Stimulated activated CD4-positive, alpha-beta T cell treated with anti-CD3 and anti-CD28 coated beads, Interleukin-1b, Interleukin-23, amount 100 ng/mL, for 24 hours (primary cell): ENCODE measurements at places on chromosomes 12 and 14.
A peak's percentile ranks its signal among the peaks of the same experiment; 100 is the strongest.

DNA sequence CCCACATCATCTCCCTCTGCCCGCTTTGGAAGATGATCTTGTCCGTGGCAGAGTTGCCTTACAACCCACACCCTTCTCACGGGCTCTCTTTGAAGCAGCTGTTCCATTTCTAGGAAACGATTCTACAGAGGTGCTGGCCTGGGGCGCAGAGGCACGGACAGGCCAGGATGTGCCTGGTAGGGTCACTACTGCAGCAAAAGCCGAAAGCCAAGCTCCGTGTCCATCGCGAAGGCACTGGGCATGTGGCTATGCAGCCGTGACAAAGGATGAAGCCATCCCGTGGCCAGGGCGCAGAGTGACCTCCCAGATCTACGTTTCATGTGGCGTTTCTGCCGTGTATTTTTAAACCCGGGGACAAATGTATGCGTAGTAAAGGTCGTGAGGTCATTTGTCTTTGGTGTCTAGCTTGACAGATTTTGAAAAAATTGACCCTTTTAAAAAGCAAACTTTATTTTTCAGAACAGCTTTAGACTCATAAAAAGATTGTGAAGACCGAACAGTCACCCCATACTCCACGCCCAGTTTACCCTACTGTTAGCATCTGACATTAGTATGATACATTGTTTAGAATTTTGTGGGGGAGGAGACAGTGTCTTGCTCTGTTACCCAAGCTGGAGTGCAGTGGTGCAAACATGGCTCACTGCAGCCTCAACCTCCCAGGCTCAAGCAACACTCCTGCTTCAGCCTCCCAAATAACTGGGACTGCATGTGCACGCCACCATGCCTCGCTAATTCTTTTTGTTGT is 40.4 kb upstream of the NCOR2 start:
- DNase-seq = no peak

- no peak for DNase-seq
Measured at GRCh38 chr12:42284157-42284556, 41.7 kb downstream of the ZCRB1 start.

DNA sequence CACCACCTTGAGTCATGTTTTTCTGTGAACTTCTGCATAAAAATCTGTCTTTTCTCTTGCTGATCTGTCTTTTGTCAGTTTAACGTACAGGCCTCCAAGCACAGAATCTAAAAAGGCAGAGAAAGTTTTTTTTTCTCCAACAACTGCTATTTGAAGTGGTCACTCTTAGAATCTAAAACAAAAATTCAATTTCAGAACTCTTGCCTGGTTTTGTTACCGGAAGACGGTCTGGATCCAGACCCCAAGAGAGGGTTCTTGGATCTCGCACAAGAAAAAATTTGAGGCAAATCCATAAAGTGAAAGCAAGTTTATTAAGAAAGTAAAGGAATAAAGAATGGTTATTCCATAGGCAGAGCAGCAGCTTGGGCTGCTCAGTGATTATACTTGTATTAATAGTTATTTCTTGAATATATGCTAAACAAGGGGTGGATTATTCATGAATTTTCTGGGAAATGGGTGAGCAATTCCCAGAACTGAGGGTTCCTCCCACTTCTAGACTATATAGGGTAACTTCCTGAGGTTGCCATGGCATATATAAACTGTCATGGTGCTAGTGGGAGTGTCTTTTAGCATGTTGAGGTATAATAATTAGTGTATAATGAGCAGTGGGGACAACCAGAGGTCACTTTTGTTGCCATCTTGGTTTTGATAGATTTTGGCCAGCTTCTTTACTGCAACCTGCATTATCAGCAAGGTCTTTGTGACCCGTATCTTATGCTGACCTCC is 150.0 kb upstream of the PLEKHA5 start:
- no peak for DNase-seq

DNA sequence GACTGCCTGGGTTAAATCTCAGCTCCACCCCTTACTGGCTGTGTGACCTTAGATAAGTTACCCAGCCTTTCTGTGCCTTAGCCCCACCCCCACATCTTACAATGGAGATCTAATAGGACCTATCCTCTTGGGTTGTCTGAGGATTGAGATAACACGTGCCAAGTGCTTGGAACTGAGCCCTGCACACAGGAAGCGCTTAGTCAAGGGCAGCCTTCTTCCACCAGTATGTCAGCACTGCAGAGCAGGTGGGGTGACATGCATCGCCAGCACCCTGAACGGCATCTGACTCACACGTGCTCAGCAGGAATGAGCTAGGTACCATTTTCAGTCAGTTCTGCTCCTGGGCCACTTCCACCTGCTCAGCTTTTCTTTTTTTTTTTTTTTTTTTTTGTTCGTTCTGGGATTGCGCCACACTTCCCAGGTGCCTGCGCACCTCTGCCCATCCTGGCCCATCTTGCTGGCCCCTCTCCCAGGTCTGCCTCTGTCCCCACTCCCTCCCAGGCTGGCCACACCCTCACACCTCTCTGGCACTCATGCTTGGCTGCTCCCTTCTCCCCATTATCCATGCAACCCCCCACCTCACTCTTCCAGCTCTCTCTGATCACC is 19.6 kb downstream of the LGMN start:
- no peak for DNase-seq

DNA sequence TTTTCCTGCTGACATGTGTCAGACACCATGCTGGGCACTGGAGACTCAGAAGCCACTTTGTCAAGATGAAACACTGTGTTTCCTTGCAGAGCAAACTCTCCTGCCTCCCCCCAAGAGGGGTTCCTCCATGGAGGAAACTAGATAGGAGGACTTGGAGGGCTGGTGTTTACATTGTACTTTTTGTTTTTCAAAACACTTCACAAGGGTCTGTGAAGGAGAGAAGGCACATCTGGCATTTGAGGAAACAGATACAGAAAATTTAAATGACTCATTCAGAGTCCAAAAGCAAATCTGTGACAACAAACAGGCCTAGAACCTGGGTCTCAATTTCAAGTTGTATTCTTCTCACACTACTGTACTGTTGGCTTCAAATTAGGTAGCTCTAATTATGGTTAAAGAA is 6.7 kb upstream of the CDKL1 start:
- DNase-seq = no peak

GRCh38 chr12:106136263-106136662 is 2.5 kb downstream of the NUAK1 start:
- peak; percentile 62 for DNase-seq

DNA sequence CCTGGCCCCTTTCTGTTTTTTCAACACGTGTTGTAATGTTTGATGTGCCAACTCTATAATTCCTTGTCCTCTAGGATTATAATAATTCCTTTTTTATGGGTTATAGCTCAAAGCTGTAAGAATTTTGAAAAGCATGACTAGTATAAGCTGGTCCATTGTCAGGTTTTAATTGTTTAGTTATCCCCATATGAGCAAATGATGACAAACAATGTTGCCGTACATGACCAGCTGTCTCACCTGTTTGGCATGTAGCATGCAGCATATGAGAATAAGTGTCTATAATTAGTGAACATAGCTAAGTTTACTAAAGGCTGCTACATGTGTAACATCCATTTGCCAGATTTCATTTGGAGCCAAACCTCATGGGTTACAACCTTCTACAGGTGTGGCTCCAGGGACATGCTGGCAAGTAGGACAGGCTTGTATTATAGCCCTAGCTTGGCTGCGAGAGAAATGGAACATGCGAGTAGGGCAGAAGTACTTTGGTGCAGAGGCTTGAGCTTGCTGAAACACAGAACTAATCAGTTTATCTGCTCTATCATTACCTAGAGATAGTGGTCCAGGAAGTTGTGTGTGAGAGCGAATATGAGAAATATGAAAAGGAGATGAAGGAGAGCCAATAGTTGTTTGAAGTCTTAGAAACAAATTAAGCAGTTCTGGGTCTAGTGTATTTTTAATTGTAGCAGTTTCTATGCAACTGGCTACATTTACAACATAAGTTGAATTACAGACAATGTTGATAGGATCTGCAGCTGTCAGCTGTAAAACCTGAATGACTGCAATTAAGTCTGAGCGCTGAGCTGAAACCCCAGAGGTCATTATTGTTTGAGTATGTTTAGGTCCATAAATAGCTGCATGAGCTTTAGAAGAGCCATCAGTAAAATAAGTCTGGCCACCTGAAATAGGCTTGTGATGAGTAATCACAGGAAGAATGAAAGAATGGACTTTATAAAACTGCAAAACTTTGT is 22.6 kb upstream of the MAPKAPK5 start:
- DNase-seq = no peak

GRCh38 chr14:80110721-80111120 is 100.6 kb downstream of the DIO2 start:
- DNase-seq = no peak

- no peak for DNase-seq
Measured at GRCh38 chr12:67541625-67541991, 106.9 kb upstream of the DYRK2 start.

GRCh38 chr12:96425321-96425720 is 25.1 kb upstream of the CDK17 start:
- DNase-seq = no peak

GRCh38 chr12:63098851-63099250 is 52.1 kb downstream of the AVPR1A start:
- DNase-seq = no peak

GRCh38 chr12:124386059-124386458 is 91.2 kb downstream of the RFLNA start:
- DNase-seq = no peak

DNA sequence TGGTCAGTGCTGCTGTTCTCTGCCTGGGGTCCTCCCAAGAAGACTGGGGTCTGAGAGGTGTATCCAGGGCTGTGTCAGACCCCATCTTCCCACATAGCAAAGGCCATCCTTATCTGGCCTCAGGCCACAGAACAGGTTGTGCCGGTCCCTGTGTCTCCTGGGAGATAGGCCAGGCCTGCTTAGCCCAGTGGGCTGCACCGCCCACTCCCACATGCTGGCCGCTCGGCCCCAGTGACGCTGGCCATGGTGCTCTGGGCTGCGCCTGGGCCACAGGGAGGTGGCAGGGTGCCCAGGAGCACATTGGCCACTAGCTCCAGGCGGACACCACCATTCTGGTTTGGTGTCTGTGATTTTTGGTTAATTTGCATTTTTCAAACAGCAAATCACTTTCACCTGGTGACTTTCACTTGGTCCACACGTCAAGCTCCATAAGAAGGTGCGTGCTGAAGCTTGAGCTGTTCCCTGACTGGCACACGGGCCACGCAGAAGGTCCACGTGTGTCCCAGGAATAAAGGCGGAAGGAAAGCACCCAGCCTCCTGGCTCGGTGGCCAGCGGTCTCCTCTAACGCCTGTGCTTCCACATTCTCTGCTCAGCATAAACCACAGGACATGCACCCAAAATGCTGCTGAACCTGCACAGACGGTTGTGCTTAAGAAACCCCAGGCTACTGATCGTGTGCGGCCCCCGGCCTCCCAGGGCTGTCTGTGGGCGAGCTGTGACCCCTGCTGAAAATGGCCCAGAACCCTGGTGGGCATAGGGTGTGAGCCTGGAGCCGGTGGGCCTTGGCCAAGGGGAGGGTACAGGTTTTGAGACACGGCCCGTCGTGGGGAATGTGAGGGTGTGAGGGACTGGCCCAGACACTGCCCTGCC is 4.6 kb downstream of the FBRSL1 start:
- no peak for DNase-seq

GRCh38 chr14:36553656-36554260 is 28.7 kb downstream of the NKX2-8 start:
- no peak for DNase-seq

DNA sequence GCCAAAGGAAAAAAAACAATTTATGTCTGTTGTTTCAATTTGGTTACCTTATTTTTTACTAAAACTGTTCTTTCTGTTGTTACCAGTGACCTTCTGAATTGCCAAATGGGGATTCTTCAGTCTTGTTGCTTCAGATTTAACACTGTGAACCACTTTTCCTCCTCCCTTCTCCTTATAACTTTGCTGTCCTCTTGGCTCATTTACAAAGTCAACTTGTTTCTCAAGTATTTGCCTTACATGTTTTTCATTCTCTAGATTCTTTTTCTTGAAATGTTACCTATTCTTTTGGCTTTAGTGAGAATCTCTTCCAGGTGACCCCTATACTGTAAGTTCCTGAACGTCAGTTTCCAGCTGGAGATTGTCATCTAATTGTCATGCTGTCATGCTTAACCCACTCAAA is 19.4 kb downstream of the FUT8 start:
- DNase-seq = no peak

DNA sequence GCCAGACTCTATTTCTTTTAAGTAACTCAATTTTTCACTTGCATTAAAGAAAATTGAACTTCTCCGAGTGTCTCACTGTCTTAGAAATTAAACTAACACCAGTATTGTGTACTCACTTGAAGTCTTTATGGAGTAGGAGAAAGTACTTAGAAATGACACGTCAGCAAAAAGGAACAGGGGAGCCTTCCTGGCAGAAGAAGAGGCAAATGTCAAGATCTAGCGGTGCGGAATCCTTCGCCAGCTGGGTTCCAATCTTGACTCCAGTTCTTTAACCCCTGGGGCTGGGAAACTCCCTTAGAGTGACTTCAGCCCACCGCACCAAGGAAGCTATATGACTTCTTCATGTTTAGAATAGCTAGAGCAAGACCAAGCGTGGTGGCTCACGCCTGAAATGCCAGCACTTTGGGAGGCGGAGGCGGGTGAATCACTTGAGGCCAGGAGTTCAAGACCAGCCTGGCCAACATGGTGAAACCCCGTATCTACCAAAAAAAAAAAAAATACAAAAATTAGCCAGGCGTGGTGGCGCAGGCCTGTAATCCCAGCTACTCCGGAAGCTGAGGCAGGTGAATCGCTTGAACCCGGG is 34.4 kb downstream of the WBP11 start:
- DNase-seq = no peak

DNA sequence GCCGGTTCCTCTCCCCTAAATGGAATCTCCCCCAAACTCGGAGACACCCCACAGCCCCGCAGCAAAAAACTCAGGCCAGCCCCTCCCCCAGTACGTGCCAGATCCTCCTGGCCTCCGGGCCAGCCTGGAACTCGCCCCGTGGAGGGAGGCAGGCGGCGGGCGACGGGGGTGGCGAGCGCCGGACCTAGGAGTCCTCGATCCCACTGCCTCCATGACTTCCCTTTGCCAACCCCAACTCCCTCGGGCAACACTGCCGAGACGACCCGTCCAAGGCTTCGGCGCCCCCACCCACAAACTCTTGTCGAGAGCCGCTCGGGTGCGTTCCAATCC is 400 bp downstream of the ADCY6 start:
- DNase-seq = no peak

- no peak for DNase-seq
Measured at GRCh38 chr14:95875831-95876760, 536 bp upstream of the TUNAR start.

DNA sequence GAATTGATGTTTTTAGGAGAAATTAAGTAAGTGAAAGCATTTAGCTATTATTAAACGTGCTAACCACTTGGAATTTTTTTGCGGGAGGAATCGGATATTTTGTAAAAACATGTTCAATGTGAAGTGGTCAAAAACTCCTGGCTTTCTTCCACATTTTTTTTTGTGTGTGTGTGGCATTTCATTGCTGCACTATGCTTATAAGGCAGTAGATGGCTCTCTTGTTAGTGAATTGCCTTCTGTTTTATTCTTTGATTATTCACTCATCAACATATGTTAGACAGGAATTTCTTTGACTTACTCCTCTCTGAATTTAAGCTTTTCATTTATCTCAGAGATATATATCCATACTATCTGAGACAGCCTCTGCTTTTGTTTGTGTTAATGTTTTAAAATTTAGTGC is 71.3 kb downstream of the DERA start:
- no peak for DNase-seq
